Fibroblast of mammary gland (primary cell): ENCODE measurements at places on chromosomes 3 and 15.

- DNase-seq = no peak
These were observed 154.8 kb downstream of the SLC9A9 start for GRCh38 chr3:143693506-143693905.

GRCh38 chr3:128620268-128620691, 30.3 kb downstream of the RPN1 start:
- no peak for DNase-seq

DNA sequence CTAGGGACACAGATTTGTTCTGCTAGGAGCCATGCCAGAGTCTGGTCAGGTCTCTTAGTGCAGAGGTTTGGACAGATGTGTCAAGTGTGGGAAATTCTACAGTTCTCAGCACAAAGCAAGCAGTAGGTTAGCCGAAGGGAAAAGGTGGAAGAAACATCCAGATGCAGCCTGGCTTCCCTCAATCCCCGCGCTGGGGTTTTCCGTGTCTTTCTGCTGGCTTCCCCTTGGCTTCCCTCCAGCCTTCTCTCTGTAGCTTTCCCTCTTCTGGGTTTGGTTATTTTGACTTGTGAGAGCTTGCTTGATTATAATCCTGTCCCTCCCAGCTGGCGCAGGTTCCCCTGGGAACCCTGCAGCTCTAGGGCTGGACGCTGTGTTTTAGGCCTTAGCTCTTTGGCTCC, 4.1 kb downstream of the TF start:
- no peak for DNase-seq

- DNase-seq = no peak
These were observed 61.3 kb downstream of the LMLN start for GRCh38 chr3:198021320-198021719.

GRCh38 chr3:183252973-183253527, at the start of gene B3GNT5:
B3GNT5 (plus strand) TSS chr3:183253253; CDS start chr3:183269799, 16,546 bp downstream.
- peak; percentile 61 for DNase-seq

- peak; percentile 35 for DNase-seq
These were observed 941 bp downstream of the CBLB start for GRCh38 chr3:105867712-105868430.

DNA sequence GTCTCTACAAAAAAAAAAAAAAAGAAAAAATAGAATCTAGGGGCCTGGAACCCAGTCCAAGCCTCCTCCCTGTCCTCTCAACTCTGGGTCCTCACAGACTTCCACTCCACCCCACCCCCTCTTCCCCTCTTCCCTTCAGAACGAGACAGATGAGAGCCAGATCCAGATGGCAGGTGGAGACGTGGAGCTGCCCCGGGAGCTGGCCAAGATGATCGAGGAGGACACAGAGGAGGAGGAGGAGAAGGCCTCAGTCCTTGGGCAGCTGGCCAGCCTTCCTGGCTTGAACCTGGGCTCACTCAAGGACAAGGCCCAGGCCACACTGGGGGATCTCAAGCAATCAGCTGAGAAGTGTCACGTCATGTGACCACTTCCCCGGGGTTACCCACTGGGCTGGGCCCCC, 3.6 kb downstream of the CPLX3 start:
- DNase-seq = no peak

- DNase-seq = no peak
These were observed 987.4 kb downstream of the TUSC7 start for GRCh38 chr3:117696851-117697407.

DNA sequence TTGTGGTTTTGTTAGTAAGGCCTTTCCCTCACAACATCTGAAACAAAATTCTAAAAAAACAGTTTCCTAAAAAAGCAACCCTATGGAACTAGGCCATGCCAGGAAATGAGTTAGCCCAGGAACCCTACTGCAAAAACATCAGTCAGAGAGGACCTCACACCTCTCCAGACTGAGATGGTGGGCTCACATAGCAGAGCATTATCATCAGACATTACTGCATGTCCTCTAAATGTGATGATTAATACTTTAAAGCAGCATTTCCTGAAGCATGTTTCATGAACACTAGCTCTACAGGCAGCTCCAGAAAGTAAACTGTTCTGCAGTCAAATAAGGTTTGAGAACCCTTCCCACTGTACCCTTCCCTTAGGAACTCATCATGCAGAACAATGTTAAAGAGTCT, 232.3 kb upstream of the MRPL3 start:
- peak; percentile 57 for DNase-seq

DNA sequence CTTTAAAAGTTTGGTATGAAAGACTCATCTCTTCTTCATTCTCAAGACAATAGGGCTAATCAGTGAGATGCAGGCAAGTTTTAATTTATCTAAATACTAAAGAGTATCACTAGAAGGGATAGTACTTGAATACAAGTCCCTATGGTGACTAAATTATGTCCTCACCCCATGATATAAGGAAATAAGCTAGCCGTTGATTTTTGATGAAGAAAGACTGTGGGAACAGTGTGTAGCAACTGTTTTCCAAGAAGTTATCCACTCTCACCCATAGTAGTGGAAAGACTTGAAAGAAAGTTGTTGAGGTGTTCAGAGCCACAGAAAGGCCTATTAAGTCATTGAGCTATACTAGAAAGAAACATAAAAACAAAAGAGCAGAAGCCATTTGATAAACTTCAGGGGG, 36.7 kb downstream of the PIK3CA start:
- DNase-seq = peak; percentile 10

GRCh38 chr3:4198491-4198890, 104.7 kb upstream of the SETMAR start:
- no peak for DNase-seq

DNA sequence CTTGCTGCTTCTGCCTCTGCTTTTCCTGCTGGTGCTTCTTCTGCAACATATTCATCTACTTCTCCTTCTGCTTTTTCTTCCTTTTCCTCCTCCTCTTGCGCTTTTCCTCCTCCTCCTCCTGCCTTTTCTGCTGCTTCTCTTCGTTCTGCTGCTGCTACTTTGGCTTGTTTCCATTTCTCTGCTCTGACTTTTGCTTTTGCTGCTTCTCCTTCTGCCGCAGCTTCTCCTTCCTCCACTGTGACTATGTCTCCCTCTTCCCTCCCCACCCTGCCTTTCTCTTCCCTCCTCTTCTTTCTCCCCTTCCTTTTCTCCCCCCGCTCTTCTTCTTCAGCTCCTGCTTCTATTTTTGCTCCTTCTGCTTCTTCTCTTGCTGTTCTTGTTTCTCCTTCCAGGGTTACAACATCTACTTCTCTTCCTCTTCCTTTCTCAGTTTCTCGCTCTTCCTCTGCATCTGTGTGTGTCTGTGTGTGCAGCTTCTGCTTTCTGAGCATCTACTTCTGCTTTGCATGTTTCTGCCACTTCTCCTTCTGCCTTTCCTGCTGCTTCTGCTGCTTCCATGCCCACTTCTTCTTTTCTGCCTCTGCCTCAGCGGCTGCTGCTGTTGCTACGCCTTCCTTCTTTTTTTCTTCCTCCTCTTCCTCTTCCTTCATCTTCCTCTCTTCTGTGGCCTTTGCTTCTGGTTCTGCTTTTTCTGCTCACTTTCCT, 51.4 kb downstream of the FAM43A start:
- DNase-seq = no peak

DNA sequence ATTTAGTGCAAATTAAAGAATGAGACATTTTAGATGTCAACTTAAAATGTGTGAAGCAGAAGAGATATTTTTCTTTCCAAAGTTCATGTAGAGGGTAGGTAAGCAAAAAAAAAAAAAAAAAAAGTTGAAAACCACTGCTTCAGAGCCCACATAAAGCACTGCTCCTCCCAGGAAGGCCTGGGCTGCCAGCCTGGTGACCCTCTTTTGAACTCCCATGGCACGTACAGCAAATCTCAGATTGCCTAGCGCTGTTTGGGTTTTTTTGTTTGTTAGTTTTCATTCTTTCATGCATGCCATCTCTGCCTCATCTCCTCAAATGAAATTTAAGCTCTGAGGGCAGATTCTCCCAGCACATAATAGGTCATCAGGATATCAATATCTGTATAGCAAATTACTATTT, 120.1 kb downstream of the SRGAP3 start:
- DNase-seq = no peak
